ENCODE measurements at places on chromosomes 16 and 17. TPM values are rescaled to one million over a fixed set of nuclear protein-coding genes. Genes with fewer than 3 reads are reported as not detected.

Gene KLHL10
- 0.29 TPM for total RNA-seq

Gene TOX3
- total RNA-seq = not detected

Gene TP53TG3B
- not detected for total RNA-seq

Gene TEDC2
- total RNA-seq = 6.4 TPM

- no peak overlapping the region for H3K4me3 ChIP-seq
- peak overlapping the region; percentile 6 for H3K27ac ChIP-seq
- H3K4me1 ChIP-seq = peaks cover 30% of the 10 kb centered on the region
- H3K36me3 ChIP-seq = no peaks in the 10 kb centered on the region
- DNase-seq = no peak
These were observed 20.1 kb downstream of the CMC2 start for GRCh38 chr16:80986557-80986956.

Gene C1QTNF8
- not detected for total RNA-seq

DNA sequence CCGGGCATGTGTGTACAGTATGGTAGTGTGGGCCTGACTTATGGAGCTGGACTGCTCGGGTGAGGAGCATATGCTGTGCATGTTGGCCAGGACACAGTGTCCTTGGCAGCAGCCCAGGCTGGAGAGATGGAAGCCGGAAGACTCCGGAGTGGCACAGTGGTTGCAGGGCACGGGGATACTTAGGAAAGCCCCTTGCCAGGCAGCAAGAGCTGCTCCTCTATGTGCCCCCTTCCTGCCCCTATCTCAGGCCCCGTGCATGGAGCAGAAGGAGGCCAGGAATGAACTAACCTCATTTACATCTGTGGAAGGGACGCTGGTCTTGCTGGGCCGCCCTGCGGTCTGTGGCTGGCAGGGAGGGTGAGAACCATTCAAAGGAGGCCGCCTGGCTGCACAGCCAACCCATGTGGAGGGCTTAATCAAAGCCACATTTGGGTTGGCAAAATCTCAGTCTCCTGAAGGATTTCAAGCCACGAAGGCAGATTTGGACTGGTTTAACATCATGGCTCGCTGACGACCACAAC lies 32.2 kb upstream of the RCVRN start:
- peaks cover 45% of the 10 kb centered on the region for H3K36me3 ChIP-seq
- H3K4me3 ChIP-seq = no peak overlapping the region
- H3K27ac ChIP-seq = no peak overlapping the region
- no peak for DNase-seq
- peaks cover 7% of the 10 kb centered on the region for H3K4me1 ChIP-seq
- H3K27me3 ChIP-seq = no peaks in the 10 kb centered on the region

- no peak overlapping the region for H3K27ac ChIP-seq
- no peak for DNase-seq
- H3K36me3 ChIP-seq = no peaks in the 10 kb centered on the region
- H3K4me1 ChIP-seq = no peaks in the 10 kb centered on the region
These were observed 49.7 kb downstream of the MYO1D start for GRCh38 chr17:32827227-32827626.

Gene RNF40
- total RNA-seq = 57.9 TPM

GRCh38 chr16:79369796-79370195 lies 230.7 kb downstream of the MAF start:
- H3K27ac ChIP-seq = no peak overlapping the region
- no peaks in the 10 kb centered on the region for H3K27me3 ChIP-seq
- H3K36me3 ChIP-seq = no peaks in the 10 kb centered on the region
- H3K4me1 ChIP-seq = no peaks in the 10 kb centered on the region
- no peak overlapping the region for H3K4me3 ChIP-seq
- DNase-seq = no peak

- H3K27ac ChIP-seq = no peak overlapping the region
- no peaks in the 10 kb centered on the region for H3K27me3 ChIP-seq
- H3K36me3 ChIP-seq = no peaks in the 10 kb centered on the region
- H3K4me3 ChIP-seq = no peak overlapping the region
- peaks cover 29% of the 10 kb centered on the region for H3K4me1 ChIP-seq
- no peak for DNase-seq
These were observed 27.3 kb downstream of the CENPV start for GRCh38 chr17:16325964-16326363.

Gene CMTM1
- 0.61 TPM for total RNA-seq

- no peak for DNase-seq
- H3K27me3 ChIP-seq = no peaks in the 10 kb centered on the region
- H3K36me3 ChIP-seq = no peaks in the 10 kb centered on the region
These were observed 127.8 kb downstream of the OR1D5 start for GRCh38 chr17:2935632-2936031.

DNA sequence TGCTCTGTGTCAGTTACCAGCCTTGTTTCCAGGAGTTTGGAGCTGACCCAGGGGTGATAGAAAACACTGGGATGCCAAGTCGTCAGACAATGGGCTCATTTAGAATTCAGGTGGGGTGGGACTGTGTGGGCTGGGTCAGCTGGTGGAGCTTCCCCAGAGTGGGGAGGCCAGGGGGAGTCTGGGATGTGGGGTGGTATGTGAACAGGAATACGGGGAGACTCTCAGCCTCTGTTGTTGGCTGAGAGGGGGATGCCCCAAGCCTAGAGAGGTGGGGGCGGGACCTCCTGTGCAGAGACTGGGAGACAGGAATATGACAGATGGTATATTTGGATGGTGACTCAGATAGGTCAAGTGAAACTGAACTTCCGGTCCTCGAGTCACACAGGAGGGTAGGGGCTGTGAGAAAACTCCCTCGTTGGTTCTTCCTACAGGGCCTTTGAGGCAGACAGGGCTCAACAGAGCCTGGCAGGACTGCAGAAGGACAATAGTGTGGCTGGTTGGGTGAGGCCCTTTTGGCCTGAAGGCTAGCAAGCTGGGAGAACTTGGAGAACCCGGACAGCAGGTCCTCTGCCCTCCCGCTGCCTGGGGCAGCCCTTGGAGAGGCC lies 23.7 kb downstream of the CDH1 start:
- no peak overlapping the region for H3K27ac ChIP-seq
- H3K4me3 ChIP-seq = no peak overlapping the region
- no peaks in the 10 kb centered on the region for H3K27me3 ChIP-seq
- no peaks in the 10 kb centered on the region for H3K36me3 ChIP-seq
- peaks cover 4% of the 10 kb centered on the region for H3K4me1 ChIP-seq

GRCh38 chr17:68860941-68861340 lies 94.3 kb downstream of the ABCA8 start:
- H3K27ac ChIP-seq = no peak overlapping the region
- no peaks in the 10 kb centered on the region for H3K27me3 ChIP-seq
- no peak for DNase-seq
- no peaks in the 10 kb centered on the region for H3K4me1 ChIP-seq
- H3K4me3 ChIP-seq = no peak overlapping the region

- no peaks in the 10 kb centered on the region for H3K27me3 ChIP-seq
- no peak overlapping the region for H3K4me3 ChIP-seq
- H3K4me1 ChIP-seq = no peaks in the 10 kb centered on the region
- peaks cover 22% of the 10 kb centered on the region for H3K36me3 ChIP-seq
- no peak for DNase-seq
These were observed 55.0 kb downstream of the STH start for GRCh38 chr17:46053911-46054534.

DNA sequence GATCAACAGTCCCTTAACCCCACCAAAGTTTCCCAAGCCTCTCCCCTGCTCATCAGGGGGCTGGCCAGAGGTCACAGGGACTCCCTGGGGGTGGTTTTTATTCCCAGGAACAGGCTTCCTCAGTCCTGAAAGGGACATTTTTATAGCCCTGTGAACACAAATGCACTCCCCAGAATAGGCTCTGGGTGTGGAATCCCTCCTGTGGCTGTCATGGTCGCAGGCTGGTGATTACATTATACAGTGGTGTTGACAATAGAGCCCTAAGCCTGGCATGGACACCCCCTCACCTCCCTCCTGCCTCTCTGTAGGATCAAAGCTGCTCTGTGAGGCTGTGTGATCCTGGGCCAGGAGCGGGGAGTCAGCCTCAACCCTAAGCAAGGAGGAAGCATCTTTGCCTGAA lies 1.4 kb upstream of the CA4 start:
- no peaks in the 10 kb centered on the region for H3K27me3 ChIP-seq
- no peak for DNase-seq
- H3K36me3 ChIP-seq = no peaks in the 10 kb centered on the region
- peaks cover 11% of the 10 kb centered on the region for H3K4me1 ChIP-seq
- H3K4me3 ChIP-seq = no peak overlapping the region
- H3K27ac ChIP-seq = no peak overlapping the region

GRCh38 chr17:8691931-8692330 lies 52.7 kb downstream of the CCDC42 start:
- no peak overlapping the region for H3K4me3 ChIP-seq
- no peaks in the 10 kb centered on the region for H3K36me3 ChIP-seq
- no peaks in the 10 kb centered on the region for H3K4me1 ChIP-seq

- H3K36me3 ChIP-seq = no peaks in the 10 kb centered on the region
- no peaks in the 10 kb centered on the region for H3K27me3 ChIP-seq
- H3K4me1 ChIP-seq = no peaks in the 10 kb centered on the region
- H3K4me3 ChIP-seq = no peak overlapping the region
- no peak for DNase-seq
- H3K27ac ChIP-seq = no peak overlapping the region
These were observed 53.2 kb upstream of the ADCY9 start for GRCh38 chr16:4169415-4169814.

Gene TAC4
- not detected for total RNA-seq

GRCh38 chr17:10556301-10557005 lies 7.0 kb upstream of the MYH2 start:
- H3K4me3 ChIP-seq = no peak overlapping the region
- H3K36me3 ChIP-seq = no peaks in the 10 kb centered on the region
- no peak for DNase-seq
- H3K4me1 ChIP-seq = no peaks in the 10 kb centered on the region
- H3K27ac ChIP-seq = no peak overlapping the region

GRCh38 chr17:30332057-30332542 lies 1.8 kb downstream of the TMIGD1 start:
- H3K27me3 ChIP-seq = no peaks in the 10 kb centered on the region
- H3K4me1 ChIP-seq = peaks cover 25% of the 10 kb centered on the region
- H3K36me3 ChIP-seq = no peaks in the 10 kb centered on the region
- peak overlapping the region; percentile 31 for H3K4me3 ChIP-seq
- peak overlapping the region; percentile 89 for H3K27ac ChIP-seq

DNA sequence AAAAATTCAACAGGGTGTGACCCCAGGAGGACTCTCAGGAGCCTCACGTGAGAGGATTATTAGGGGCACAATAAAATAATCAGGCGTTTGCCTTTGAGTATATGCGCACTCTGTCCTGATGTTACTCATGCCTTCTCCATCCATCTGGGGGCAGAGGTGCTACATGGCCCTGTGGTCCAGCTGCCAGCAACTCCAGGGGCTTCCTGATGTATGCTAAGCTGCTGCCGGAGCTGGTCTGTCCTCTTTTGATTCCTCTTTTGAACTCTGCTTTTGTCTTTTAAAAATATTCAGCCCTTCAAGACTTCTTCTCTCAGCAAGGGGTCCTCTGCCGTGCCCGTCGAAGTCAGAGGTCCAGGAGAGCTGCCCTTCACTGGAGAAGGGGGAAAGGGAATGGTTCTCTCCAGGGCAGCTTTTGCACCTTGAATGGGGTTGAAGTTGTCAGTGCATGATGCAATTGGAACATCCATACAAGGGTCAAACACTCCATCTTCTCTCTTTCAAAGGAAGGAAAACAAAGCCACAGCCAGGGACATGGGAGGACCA lies 431.4 kb downstream of the SHISA9 start:
- no peaks in the 10 kb centered on the region for H3K4me1 ChIP-seq
- no peak overlapping the region for H3K27ac ChIP-seq
- no peaks in the 10 kb centered on the region for H3K27me3 ChIP-seq
- no peak overlapping the region for H3K4me3 ChIP-seq
- DNase-seq = no peak

GRCh38 chr16:89969741-89970410 lies 21.3 kb downstream of the DEF8 start:
- peaks cover 10% of the 10 kb centered on the region for H3K36me3 ChIP-seq
- peaks cover 47% of the 10 kb centered on the region for H3K4me1 ChIP-seq
- no peak overlapping the region for H3K4me3 ChIP-seq

GRCh38 chr16:77738706-77739558 lies 16.6 kb downstream of the NUDT7 start:
- H3K36me3 ChIP-seq = no peaks in the 10 kb centered on the region
- H3K27me3 ChIP-seq = no peaks in the 10 kb centered on the region
- H3K27ac ChIP-seq = no peak overlapping the region
